Liver (tissue), 10 donors: ENCODE measurements at places on chromosomes 3 and 15. TPM values are rescaled to one million over a fixed set of nuclear protein-coding genes. Genes with fewer than 3 reads are reported as not detected.
A peak's percentile ranks its signal among the peaks of the same experiment; 100 is the strongest.

The PLS1 gene
- total RNA-seq = 12.2 TPM

The UBA5 gene
- total RNA-seq = 38.9 TPM

The COL8A1 gene
- 0.14 TPM for total RNA-seq

The KY gene
- 0.05 TPM for total RNA-seq

The WDR93 gene
- 0.08 TPM for total RNA-seq

The PIGZ gene
- total RNA-seq = 1.4 TPM

- peaks cover 6% of the 10 kb centered on the region for H3K4me1 ChIP-seq
- H3K36me3 ChIP-seq = no peaks in the 10 kb centered on the region
- H3K27ac ChIP-seq = no peak overlapping the region
- no peaks in the 10 kb centered on the region for H3K27me3 ChIP-seq
Observed at GRCh38 chr3:46065294-46065705, 38.0 kb upstream of the XCR1 start.

DNA sequence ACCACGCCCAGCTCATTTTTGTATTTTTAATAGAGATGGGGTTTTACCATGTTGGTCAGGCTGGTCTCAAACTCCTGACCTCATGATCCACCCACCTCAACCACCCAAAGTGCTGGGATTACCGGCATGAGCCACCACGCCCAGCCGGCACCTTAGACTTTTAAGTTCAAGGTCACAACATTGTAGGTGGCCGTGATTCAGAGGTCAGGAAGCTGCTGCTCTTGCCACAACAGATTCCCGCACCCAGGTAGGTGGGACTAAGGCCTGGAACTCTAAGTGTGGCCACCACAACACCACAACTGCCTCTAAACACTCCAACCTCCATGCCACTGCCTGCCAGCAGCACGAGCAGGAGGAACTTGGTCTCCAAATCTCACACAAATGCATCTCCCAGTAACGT lies 196.8 kb downstream of the STT3B start:
- no peak for DNase-seq
- no peaks in the 10 kb centered on the region for H3K36me3 ChIP-seq
- H3K27me3 ChIP-seq = no peaks in the 10 kb centered on the region

DNA sequence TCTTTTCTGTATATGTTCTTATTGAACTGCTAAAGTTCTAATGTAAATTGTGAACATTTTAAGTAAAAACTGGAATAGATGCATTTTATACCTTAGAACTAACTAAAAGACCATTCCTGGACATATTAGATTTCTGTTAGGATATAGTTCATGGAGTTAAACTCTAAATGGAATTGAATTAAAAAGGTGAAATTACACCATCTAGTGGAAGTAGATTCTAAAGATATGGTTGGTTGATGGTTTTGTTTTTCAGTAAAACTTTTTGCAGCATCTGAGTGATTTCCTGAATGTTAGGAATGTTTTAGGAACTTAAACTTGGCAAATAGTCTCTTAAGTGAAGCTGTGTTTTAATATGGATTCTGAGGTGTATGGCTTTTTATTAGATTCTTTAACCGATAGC lies 96.8 kb downstream of the SLMAP start:
- H3K27ac ChIP-seq = no peak overlapping the region
- DNase-seq = no peak
- no peaks in the 10 kb centered on the region for H3K27me3 ChIP-seq
- H3K4me3 ChIP-seq = no peak overlapping the region
- H3K36me3 ChIP-seq = peaks cover 3% of the 10 kb centered on the region
- peaks cover 5% of the 10 kb centered on the region for H3K4me1 ChIP-seq

DNA sequence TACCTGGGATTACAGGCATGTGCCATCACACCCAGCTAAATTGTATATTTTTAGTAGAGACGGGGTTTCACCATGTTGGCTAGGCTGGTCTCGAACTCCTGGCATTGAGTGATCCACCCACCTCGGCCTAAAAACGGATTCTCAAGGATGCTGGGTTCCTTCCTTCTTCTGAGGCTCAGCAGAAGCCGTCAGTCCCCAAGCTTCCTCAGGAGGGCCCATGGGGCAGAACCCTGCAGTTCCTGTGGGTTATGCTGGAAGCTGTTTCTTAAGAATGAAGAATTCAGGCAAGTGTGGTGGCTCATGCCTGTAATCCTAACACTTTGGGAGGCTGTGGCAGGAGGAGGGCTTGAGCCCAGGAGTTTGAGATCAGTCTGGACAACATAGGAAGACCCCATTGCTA lies 29.0 kb upstream of the ZNF710 start:
- no peaks in the 10 kb centered on the region for H3K4me1 ChIP-seq
- H3K27me3 ChIP-seq = no peaks in the 10 kb centered on the region
- no peak for DNase-seq
- H3K4me3 ChIP-seq = no peak overlapping the region
- no peak overlapping the region for H3K27ac ChIP-seq
- H3K36me3 ChIP-seq = no peaks in the 10 kb centered on the region

DNA sequence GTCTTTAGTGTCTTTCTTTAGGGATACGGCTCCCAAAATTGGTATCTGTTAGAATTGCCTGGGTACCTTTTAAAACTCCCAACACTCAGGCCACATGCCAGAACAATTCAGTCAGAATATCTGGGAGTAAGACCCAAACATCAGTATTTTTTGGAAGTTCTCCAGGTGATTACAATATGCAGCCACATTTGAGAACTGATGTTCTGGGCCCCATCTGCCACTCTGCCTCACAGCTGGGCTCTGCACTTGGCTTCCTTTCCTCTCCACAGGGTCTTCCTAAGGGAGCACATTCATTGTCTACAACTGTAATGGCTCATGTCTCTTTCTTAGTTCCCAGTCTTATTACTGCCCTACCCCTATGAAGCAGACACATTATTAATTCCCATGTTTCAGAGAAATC lies 394.5 kb downstream of the MFSD1 start:
- no peaks in the 10 kb centered on the region for H3K27me3 ChIP-seq
- H3K4me3 ChIP-seq = no peak overlapping the region
- DNase-seq = no peak
- no peaks in the 10 kb centered on the region for H3K4me1 ChIP-seq

- H3K4me1 ChIP-seq = peaks cover 18% of the 10 kb centered on the region
- H3K27me3 ChIP-seq = no peaks in the 10 kb centered on the region
- H3K36me3 ChIP-seq = no peaks in the 10 kb centered on the region
- no peak for DNase-seq
- H3K27ac ChIP-seq = peak overlapping the region; percentile 92
Observed at GRCh38 chr3:177199206-177199760, 2.0 kb upstream of the TBL1XR1 start.

DNA sequence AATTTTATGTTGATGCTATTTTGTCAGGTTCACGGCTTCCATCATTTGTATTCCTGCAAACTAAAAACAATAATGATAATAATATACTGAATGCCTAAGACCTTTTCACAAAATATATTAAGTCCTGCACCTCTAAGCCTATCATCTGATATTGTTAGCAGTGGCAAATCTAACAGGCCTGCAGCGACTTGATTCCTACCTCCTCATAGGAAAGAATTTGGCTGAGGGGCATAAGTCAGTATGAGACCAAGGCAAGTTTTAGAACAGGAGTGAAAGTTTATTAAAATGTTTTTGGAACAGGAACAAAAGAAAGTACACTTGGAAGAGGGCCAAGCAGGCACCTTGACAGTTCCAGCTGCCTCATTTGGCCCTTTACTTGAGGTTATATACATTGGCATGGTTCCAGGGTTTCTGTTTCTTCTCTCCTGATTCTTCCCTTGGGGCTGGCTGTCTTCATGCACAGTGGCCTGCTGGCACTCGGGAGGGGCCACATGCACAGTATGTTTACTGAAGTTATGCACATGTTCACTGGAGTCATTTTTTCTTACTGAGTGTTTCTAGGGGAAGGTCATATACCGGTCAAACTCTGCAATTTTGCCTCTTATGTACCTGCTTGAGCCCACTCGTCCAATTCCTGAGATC lies 418.1 kb downstream of the EPHA6 start:
- no peaks in the 10 kb centered on the region for H3K4me1 ChIP-seq
- no peak for DNase-seq
- no peak overlapping the region for H3K4me3 ChIP-seq
- no peaks in the 10 kb centered on the region for H3K27me3 ChIP-seq

GRCh38 chr15:73927003-73927475 lies 777 bp downstream of the LOXL1 start:
- no peaks in the 10 kb centered on the region for H3K36me3 ChIP-seq
- H3K4me3 ChIP-seq = no peak overlapping the region
- peaks cover 13% of the 10 kb centered on the region for H3K4me1 ChIP-seq
- DNase-seq = no peak
- peak overlapping the region; percentile 32 for H3K27ac ChIP-seq

- H3K36me3 ChIP-seq = peaks cover 10% of the 10 kb centered on the region
- H3K27ac ChIP-seq = no peak overlapping the region
- DNase-seq = no peak
- no peaks in the 10 kb centered on the region for H3K27me3 ChIP-seq
- H3K4me3 ChIP-seq = no peak overlapping the region
Observed at GRCh38 chr3:129501630-129502029, 26.8 kb upstream of the RHO start.

GRCh38 chr3:124288996-124289395 lies 297.1 kb upstream of the ROPN1 start:
- no peaks in the 10 kb centered on the region for H3K4me1 ChIP-seq
- no peak for DNase-seq
- H3K27ac ChIP-seq = no peak overlapping the region
- no peaks in the 10 kb centered on the region for H3K27me3 ChIP-seq
- no peaks in the 10 kb centered on the region for H3K36me3 ChIP-seq
